Inflammatory macrophage treated with lipopolysaccharide for 1 hour (primary cell): ENCODE measurements at places on chromosomes 1 and 21.

GRCh38 chr1:179229214-179230140 is at the start of gene ABL2:
ABL2 (minus strand) TSS chr1:179229677; CDS start chr1:179229397, 280 bp downstream.
- DNase-seq = peak; percentile 46

GRCh38 chr21:32940079-32941014 is 85.4 kb upstream of the OLIG2 start:
- peak; percentile 10 for DNase-seq

DNA sequence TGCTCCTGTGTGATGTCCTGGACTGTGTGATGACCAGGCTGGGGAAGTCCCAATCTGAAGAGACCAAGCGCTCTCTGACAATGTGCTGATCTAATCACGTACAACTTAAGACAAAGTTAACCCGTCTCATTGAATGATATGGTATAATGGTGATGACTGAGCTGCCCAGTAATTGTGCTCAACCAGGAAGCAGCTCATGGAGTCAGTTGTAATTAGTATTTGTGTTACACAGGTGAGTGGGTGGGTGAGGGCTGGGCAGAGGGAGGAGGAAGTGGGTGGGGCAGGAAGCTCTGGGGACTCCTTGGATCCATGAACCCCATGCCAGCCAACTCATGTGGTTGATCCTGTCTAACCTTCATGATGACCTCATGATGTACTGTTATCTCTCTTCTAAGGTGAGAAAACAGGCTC is 8.7 kb upstream of the ECE1 start:
- peak; percentile 55 for DNase-seq

DNA sequence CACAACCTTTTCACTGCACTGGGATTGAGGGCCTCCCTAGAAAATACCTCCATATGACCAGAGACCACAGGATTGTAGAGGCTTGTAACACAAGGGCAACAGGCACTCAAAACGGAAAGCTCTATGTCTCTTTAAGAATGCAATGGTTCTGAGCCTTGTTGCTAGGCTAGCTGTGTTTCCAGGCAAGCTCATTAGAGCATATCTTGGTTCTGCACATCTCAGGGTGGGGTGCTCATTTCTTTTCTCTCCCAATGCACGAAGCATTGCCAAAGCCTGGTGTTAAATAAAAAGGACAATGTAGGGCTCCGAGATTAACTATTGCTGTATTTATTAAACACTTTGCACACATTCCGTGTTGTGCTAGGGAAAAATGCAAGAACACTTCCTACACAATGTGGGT is 315.9 kb downstream of the PRDM2 start:
- DNase-seq = no peak

DNA sequence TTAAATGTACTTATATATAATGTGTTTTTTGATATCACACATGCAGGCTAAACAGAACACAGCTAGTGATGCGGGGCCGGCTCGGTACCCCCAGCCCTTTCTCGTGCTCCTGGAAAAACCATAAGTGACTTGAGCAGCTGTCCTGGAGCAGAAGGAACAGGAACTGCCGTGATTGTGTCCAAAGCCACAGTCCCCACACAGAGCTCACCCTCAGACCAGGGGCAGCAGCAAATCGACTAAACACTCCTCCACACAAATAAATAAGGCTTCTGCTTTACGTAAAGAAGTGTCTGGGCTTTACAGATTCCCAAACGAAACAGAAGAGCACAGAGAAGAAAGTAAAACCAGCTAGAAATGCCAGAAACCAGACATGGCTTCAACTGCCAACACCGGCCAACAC is 9.6 kb downstream of the UBE2J2 start:
- no peak for DNase-seq

GRCh38 chr1:184455786-184456185 is 69.0 kb downstream of the C1orf21 start:
- DNase-seq = peak; percentile 15

DNA sequence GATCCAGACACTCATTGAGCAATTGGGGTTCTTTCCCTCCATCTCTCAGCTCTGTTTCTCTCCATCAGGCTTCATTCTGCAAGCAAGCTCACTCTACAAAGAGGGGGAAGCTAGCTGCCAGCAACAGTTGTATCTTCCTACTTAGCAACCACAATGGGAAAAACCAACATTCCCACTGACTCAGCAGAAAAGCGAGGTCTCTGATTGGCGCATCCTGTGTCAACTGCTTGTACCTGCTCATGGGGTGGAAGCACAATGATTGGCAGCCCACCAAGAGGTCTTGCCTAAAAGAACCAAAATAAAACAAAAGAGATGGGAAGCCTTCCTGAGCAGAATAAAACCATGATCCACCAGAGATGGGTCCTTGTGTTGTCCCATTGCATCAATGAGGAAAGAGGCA is 4.0 kb upstream of the CDA start:
- DNase-seq = peak; percentile 70

- no peak for DNase-seq
Observed at GRCh38 chr1:8361198-8361849, 43.4 kb downstream of the SLC45A1 start.

DNA sequence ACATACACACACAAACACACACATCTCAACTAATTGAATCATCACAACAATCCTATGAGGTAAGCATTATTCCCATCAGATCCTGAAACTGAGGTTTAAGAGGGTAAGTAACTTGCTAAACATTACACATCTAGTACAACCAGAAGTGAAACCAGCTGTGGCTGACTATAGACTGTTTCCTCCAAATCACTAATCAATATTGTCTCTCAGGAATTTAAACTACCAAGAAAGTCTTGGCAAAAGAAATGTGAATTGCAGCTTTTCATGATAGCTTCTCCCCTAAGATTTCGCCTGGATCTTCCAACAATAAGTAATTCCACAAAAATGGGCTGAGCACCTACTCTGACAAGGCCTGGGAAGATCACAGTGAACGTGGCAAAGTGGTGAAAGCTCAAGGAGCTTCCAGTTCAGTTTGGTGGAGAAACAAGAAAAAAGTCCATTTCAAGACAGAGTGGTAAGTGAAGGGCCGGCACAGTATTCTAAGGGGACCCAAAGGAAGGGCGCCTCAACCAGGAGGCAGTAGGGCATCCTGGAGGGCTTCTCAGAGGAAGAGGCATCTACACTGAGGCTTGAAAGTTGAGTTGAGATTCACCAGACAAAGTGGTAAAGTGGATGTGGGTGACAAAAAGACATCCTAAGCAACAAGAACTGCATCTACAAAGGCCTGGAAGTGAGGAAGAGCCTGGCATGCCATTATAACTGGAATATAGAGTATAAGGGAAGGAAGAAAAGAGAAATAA is 22.1 kb downstream of the LRRC52 start:
- DNase-seq = no peak

DNA sequence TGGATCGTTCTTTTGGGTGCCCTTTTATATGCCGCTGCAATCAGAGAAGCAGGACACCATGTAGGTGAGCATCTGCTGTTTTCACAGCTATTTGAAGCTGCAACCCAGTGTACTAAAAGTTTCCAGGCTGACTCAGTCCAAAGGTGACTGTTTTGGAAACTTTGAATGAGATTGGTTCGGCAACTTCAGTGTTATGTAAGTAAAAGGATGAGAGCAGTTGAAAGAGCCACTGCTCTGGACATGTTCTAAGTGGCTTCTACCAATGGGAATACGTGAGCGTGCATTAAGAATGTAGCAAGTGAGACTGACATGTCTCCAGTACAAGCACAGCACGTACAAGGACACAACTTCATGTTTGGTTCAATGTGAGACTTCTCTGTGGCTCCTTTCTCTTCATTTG is 55.6 kb downstream of the DDR2 start:
- no peak for DNase-seq

GRCh38 chr1:168732736-168733135 is 3.7 kb upstream of the DPT start:
- no peak for DNase-seq

DNA sequence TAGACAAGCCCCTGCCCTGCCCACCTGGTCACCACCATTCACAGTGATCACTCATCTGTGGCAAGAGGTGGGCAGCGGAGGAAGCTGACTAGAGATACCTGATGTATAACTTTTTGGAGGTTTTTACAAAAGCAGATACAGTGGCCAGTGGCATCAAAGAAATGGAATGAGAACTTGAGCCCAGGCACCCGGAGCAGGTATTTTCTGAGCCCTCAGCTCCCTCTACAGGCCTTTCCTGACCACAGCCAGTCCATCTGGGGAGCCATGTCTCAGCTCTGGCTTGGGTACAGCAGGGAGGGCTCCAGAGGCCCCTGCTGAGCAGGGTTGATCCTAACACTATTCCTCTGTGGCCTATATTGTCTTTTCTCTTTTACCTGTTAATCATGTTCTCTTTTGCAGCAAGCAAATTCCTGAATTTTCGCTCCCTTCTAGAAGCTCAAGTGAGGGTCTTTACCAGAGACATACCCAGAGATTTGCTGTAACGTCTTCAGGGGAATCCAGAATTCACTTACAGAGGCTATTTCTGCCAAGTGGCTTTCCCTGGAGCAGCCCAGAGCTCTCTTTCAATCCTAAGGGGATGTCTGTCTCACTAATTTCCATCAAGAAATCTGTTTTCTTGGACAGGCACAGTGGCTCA is 27.3 kb downstream of the GPR157 start:
- DNase-seq = peak; percentile 58

GRCh38 chr1:26701266-26701994 is 5.6 kb downstream of the ARID1A start:
- DNase-seq = no peak

DNA sequence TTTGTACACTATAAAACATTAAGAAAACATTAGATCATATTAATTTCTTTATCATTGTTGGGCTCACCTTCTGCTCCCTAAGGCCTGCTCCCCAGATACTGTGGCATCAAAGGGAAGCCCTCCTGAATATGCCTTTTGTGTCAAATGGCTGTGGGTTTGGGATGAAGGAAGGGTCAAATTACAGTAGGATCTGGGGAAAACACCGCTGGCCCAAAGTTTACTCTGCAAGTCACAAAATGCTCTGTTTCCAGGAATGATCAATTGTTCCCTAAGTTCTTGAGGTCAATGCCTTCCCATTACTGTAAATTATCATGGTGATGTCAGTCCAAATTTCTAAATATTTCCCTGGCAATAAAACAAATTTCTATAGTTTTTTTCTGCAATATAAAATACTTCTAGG is 6.8 kb upstream of the ITLN2 start:
- no peak for DNase-seq

GRCh38 chr1:56494306-56494705 is 85.1 kb downstream of the PLPP3 start:
- DNase-seq = no peak

DNA sequence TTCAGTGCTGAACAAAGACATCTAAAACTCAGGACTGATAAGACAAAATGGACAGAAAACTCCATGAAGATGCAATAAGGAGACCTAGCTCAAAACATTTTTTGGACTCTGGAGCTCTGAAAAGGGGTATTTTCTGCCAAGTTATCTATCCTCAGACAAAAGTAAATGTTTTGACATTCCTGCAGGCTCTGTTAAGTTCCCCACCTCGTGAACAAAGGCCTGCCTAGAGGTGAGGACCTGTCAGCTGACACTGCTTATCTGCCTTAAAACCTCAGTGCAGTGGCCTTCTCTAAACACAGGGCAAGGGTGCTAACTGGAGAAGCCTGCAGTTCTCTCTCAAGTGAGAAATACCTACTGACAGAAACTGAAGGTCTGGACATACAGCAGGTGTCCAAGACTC is 41.1 kb downstream of the COLGALT2 start:
- no peak for DNase-seq

- DNase-seq = no peak
Observed at GRCh38 chr1:24996983-24997893, 67.2 kb upstream of the RUNX3 start.
